ENCODE measurements at places on chromosomes 6 and 20.

DNA sequence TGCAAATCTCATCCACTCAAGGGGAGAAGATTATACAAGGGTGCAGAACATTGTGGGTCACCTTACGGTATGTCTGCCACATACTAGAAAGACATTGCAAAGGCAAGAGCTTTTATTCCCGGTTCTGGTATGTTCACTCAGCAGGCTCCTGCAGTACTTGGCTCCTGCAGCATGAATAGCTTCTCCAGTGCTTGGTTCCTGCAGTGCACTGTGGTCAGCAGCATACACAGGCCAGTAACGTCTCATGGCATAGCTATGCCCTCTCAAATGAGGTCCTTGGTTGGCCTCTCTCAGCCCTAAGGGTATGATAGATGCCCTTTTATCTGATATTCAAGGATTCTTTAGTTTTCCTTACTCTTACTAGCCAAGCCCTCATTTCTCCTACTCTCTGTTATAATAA lies 12.6 kb downstream of the TCP11 start:
- DNase-seq = no peak

- no peak for DNase-seq
These were observed 60.4 kb downstream of the FOXO3 start for GRCh38 chr6:108621117-108621516.

GRCh38 chr6:88852775-88853174 lies 110.6 kb downstream of the RNGTT start:
- DNase-seq = no peak

DNA sequence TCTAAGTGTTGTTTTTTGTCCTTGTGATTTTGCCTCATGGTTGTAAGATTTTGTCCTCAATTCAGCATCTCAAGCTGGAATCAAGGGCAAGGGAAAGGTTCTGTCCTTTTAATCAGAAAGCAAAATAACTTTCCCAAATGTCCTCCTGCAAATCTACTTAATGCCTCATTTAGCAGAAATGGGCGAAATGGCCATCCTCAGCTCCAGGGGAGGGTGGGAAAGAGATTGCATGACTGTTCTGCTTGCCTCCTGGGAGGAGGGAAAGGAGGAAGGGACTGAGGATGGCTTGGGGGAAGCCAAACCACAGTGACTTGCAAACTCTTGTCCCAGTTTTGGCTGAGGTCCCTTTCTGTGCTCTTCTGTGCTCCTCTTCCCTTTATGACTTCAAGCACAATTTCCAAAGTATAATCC lies 43.4 kb downstream of the TNFAIP3 start:
- no peak for DNase-seq

DNA sequence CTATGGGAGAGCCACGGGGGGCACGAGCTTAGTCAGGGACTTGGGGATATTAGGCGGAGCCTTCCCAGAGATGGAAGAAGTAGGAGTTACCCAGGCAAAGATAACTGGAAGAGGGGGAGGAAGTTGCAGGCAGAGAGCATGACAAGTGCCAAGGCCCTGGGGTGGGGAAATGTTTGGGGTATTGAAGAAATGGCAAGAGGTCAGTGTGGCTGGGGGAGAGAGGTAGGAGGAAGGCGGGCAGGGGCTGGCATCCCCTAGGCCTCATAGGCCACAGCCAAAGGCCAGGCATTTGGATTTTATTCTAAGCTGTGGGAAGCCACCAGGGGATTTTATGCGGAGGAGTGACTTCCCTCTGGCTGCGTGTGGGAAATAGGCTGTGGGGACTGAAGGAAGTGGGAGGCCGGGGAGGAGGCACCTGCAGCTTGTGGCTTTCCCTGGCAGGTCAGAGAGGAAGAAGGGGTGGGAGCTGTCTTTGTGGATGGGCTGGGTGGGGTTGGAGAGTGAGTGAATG lies 22.7 kb downstream of the SNAI1 start:
- no peak for DNase-seq

DNA sequence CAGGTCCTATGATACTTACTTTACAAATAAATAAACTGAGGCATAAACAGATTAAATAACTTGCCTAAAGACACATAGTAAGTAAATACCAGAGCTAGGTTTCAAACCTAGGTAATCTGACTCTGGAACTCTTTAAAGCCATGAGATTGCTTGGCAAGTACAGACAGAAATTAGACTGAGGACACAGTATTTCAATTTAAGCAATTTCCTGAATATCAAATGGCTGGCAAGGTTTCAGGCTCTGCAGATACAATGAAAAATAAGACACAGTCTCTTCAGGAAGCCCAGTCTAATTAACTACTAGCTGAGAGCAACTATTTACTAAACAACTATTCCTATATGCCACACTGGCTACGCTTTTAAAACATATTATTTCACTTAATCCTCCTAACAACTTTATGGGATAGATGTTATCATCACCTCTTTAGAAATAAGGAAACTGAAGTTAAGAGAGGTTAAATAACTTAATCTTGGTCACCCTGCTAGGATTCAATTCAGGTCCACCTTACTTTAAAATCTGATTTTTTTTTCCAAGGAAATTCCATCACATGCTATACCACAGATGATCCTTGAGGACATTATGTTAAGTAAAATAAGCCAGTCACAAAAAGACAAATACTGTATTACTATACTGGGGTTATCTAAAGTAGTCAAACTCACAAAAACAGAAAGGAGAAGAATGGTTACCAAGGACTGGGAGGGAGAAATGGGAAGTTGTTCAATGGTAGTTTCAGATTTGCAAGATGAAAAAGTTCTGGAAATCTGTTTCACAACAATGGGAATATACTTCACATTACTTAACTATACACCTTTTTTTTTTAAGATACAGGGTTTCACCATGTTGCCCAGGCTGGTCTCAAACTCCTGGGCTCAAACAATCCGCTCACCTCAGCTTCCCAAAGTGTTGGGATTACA lies 4.1 kb downstream of the TRPC4AP start:
- no peak for DNase-seq

GRCh38 chr6:6539036-6539435 lies 49.5 kb upstream of the LY86 start:
- DNase-seq = no peak

- no peak for DNase-seq
These were observed 1.4 kb downstream of the NFYA start for GRCh38 chr6:41073968-41074691.

- no peak for DNase-seq
These were observed 190.6 kb upstream of the SASH1 start for GRCh38 chr6:148151896-148152643.

GRCh38 chr6:38804358-38804757 lies 89.2 kb downstream of the DNAH8 start:
- no peak for DNase-seq

- DNase-seq = no peak
These were observed 296.8 kb upstream of the MARCKS start for GRCh38 chr6:113560376-113560775.

DNA sequence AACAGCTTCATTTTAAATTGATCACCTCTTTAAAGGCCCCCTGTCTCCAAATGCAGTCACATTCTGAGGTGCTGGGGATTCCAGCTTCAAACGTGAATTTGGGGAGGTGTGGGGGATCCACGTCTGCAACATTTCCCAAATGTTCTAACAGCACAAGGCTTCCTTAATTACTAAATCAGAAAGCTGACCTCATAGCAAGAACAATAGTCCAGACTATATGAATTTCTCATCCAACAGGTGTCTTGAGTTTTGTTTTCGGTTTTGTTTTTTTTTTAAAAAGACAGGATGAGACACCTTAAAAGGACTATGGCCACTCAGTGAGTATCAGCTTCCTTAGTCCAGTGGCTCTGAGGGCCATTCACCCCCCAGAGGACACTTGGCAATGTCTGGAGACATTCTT lies 11.5 kb downstream of the ATP9A start:
- DNase-seq = no peak

- no peak for DNase-seq
These were observed 78.5 kb downstream of the SYNDIG1 start for GRCh38 chr20:24547967-24548366.

DNA sequence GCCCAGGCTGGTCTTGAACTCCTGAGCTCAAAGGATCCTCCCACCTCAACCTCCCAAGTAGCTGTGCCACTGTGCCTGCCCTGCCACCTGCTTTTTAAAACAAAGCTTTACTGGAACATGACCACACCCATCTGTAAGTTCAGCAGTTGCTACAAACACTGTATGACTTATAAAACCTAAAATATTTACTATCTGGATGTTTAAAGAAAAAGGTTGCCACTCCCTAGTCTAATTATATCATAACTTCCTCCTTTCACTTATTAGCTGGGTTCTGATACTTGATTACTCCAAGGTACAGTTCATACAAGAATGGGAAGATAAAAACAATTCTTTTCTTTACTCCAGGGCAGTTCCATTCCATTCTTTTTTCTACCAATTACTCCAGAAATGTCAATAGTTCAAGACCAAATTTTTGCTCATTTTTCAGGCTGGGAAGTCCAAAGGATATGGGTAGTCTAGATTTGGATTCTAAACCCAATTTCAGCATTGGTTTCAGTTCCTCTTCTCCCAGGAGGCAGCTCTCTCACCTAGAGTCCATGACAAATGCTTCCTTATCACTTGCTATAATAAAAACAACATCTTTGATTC lies 63.1 kb downstream of the SEC63 start:
- peak; percentile 49 for DNase-seq

DNA sequence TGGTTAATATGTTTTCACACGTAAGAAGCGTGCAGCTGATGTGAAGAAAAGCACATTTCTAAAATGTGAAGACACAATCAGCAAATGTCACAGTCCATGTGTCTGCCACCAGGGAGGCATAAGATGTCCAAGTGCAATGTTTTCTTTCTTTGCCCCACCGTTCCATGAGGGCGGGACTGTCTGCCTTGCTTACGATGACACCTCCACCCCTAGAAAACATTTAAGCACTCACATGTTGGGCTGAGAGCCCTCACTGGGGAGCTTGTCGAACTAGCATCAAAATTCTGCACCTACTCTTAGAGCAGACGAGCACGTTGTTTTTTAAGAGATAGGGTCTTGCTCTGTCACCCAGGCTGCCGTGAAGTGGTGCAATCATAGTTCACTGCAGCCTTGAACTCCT lies 57.6 kb downstream of the PSMG4 start:
- no peak for DNase-seq

DNA sequence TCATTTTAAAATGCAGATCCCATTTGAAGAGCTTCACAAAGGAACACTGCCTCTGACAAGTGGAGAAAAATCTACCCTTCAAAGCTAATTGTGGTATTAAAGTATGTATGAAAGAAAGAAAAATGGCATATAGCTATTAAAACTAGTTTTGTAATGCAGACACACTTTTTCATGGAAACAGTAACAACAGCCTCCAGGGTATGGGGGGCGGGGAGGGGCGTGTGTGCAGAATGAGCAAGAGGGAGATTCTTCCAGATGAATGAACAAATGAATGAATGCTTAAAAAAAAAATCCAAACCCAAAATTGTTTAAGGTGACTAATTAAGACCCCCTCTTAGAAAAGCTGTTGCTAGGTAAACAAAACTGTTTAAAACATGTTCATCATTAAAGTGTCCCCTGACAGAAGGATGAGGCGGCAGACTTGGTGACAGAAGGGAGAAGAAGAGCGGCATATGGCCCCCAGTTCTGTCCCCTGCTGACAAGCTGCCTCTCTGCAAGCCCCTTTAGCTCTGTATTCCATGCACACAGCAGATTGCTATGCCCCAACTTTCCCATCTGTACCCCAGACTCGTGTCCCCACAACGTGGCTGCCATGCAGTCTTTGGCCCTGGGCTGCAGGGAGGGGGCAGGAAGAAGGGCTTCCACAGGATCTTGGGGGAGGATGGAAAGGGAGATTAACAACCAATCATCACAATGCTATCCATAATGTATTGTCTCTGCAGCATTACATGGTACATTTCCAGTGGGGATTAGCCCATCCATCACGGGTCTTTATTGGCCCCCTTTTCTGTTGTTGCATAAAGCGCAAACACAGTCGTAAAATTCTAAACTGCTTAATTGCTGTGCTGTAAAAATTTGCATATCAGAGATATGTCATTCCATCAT lies 108.4 kb upstream of the OLIG3 start:
- no peak for DNase-seq

DNA sequence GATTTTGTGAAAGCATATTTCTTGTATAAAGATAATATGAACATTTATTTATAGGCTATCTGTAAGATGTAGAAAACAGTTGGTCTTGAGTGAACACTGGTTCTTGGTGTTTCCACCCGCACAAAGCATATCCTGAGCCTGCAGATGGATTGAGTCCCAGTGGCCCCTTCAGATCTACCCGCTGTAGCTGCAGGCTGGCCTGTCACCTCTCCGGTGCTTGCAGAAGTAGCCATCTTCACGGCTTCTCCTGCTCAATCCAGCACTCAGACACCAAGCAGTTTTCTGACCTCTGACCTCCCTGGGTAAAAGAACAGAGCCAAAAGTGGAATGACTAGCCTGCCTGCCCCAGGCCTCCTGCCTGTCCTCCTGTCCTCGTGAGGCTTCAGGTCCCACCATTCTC lies 22.7 kb downstream of the LYRM2 start:
- no peak for DNase-seq

DNA sequence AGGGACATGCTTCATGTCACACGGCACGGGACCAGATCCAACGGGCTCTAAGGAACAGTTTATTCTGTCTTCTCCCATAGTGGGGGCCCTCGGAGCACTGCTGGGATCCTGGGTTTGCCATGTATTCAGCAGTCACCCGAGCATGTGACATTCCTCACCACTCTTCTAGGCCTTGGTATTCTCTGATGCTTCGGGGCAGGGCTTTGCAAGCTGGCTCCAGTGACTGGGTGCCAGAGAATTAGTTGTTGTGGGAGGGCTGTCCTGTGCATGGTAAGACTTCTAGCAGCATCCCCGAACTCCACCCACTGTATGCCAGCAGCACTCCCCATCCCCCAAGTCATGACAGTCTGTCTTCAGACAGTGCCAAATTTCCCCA lies 5.4 kb downstream of the CCN5 start:
- DNase-seq = peak; percentile 69

- peak; percentile 61 for DNase-seq
These were observed at the start of gene GID8 for GRCh38 chr20:62938105-62938888. Gene GID8, plus strand, starts transcription at chr20:62938147. Its CDS starts 3,356 bp downstream, at chr20:62941503.

GRCh38 chr20:8505476-8506200 lies 373.6 kb downstream of the PLCB1 start:
- DNase-seq = no peak

GRCh38 chr20:62656197-62656918 lies 14.1 kb downstream of the SLCO4A1 start:
- DNase-seq = no peak
